T-cell (primary cell): ENCODE measurements at places on chromosomes 4 and X. TPM values are rescaled to one million over a fixed set of nuclear protein-coding genes. Genes with fewer than 3 reads are reported as not detected.

Gene FAM149A
- 0.57 TPM for total RNA-seq

GRCh38 chr4:168039593-168039992, 52.7 kb upstream of the ANXA10 start:
- no peaks in the 10 kb centered on the region for H3K36me3 ChIP-seq
- H3K4me3 ChIP-seq = no peak overlapping the region
- no peak for DNase-seq

DNA sequence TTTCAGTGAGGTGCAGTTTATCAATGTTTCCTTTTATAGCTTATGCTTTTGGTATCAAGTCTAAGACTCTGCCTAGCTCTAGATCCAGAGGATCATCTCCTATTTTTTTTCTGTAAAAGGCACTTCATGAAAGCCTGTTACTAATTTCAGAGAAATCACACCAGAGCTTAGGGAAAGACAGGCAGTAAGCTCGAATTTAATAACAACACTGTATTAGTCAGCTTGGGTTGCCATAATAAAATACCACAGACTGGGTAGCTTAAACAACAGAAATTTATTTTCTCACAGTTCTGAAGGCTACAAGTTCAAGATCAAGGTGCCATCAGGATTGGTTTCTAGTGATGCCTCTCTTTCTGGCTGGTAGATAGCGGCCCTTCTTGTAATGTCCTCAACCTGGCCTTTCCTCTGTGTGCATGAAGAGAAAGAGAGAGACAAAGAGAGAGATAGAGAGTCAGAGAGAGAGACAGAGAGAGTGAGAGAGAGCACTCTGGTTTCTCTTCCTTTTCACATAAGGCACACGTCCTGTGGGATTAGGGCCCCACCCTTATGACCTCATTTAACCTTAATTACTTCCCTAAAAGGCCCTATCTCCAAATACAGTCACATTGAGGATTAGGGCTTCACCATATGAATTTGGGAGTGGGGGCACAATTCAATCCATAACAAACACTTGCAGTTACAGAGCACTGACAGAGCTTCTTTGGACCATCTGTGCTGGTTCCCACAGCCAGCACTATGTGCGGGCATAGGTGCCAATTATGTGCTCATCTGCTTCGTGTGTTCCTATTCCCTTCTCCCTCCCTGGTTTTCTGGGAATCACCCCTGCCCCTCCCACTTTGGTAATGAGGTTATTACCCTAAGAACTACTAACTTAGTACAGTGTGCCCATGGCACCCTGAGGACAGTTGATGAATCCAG, 114.8 kb upstream of the MED14 start:
- DNase-seq = no peak
- H3K27me3 ChIP-seq = no peaks in the 10 kb centered on the region
- H3K4me3 ChIP-seq = no peak overlapping the region
- H3K36me3 ChIP-seq = no peaks in the 10 kb centered on the region
- no peaks in the 10 kb centered on the region for H3K4me1 ChIP-seq

- H3K27me3 ChIP-seq = peaks cover 35% of the 10 kb centered on the region
- no peak overlapping the region for H3K27ac ChIP-seq
- H3K4me1 ChIP-seq = peaks cover 12% of the 10 kb centered on the region
- DNase-seq = no peak
- no peaks in the 10 kb centered on the region for H3K36me3 ChIP-seq
Observed at GRCh38 chr4:107034091-107034995, 1.8 kb downstream of the DKK2 start.

DNA sequence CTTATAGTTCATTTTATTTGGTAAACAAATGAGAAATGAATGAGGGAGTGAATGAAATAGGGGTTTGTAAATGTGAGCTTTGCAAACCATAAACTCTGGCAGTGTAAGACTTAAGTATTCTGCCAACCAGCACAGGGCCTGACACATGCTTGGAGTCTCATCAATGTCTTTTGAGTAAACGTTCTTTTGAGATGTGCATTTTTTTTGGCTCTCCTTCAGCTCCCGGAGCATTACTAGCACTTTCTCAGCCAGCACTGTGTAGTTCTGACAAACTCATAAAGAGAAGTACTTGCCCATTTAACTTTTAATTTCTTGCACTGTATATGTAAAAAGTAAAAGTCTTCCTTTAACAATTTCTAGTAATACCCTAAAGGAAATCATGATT, 245.3 kb downstream of the HS3ST1 start:
- H3K4me3 ChIP-seq = no peak overlapping the region
- no peaks in the 10 kb centered on the region for H3K27me3 ChIP-seq
- H3K36me3 ChIP-seq = no peaks in the 10 kb centered on the region

GRCh38 chr4:111988514-111988913, 156.7 kb upstream of the FAM241A start:
- H3K27ac ChIP-seq = no peak overlapping the region
- no peak overlapping the region for H3K4me3 ChIP-seq
- H3K36me3 ChIP-seq = no peaks in the 10 kb centered on the region

- no peaks in the 10 kb centered on the region for H3K27me3 ChIP-seq
- DNase-seq = no peak
- H3K4me1 ChIP-seq = no peaks in the 10 kb centered on the region
- H3K27ac ChIP-seq = no peak overlapping the region
Observed at GRCh38 chr4:140654495-140654814, 85.7 kb upstream of the UCP1 start.

DNA sequence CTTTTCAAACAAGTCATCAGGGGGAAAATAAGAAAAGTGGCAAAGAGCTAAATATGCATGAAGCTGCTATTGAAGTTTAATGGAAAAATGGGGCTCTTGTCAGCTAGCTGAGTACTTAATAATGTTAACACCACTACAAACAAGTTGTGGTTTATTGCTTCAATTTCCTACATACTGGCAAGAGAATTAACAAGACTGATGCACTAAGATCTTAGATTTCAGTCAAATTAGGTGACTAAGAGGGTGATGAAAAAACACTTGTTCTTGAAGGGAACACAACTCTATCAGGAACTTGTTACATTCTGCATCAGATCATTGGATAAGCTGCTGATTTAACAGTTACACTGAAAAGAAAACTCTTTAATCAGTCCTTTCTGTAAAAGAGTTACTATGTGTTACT, 234.6 kb upstream of the AFF2 start:
- no peak overlapping the region for H3K27ac ChIP-seq
- H3K4me1 ChIP-seq = no peaks in the 10 kb centered on the region
- H3K36me3 ChIP-seq = no peaks in the 10 kb centered on the region

Gene MAOB
- total RNA-seq = not detected

GRCh38 chrX:350534-351323, 32.1 kb upstream of the GTPBP6 start:
- no peak overlapping the region for H3K27ac ChIP-seq
- no peaks in the 10 kb centered on the region for H3K27me3 ChIP-seq
- no peaks in the 10 kb centered on the region for H3K4me1 ChIP-seq
- H3K36me3 ChIP-seq = peaks cover 7% of the 10 kb centered on the region
- no peak for DNase-seq
- H3K4me3 ChIP-seq = no peak overlapping the region

DNA sequence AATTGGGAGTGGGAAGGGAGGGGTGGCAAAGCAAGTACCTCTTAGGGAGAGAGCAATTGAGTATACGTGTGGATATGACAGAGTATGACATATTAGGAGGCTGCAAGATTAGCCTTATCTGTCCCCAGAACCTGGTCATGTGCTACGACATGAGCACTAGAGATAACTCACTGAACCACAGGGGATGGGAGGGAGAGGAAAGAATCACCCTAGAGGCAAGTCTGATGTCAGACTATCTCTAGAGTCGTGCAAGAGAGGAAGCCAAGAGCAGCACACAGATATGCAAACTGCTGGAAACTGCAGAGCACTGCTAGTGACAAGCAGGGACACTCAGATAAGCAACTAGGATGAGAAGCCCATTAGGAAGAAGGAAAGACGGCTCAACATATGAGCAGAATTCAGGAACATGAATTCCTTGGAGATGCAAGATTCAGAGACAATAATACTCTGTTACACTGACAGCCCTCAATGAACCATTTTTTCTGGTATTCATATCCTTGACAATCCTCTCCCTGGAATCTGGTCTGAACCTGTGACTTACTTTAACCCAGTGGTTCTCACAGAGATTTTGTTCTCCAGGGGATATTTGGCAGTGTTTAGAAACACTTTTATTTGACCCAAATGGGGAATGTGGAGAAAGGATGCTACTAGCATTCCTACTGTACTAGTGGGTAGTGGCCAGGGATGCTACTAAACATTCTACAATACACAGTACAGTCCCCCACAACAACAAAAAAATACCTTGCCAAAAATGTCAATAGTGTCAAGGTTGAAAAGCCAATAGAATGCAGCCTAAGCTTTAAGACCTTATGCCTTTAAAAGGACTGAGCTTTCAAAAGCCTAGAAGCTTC, 84.0 kb upstream of the BMP2K start:
- H3K27ac ChIP-seq = no peak overlapping the region
- no peaks in the 10 kb centered on the region for H3K36me3 ChIP-seq
- peaks cover 8% of the 10 kb centered on the region for H3K4me1 ChIP-seq
- H3K27me3 ChIP-seq = no peaks in the 10 kb centered on the region

- no peak for DNase-seq
- no peaks in the 10 kb centered on the region for H3K27me3 ChIP-seq
Observed at GRCh38 chrX:112839856-112840255, 775 bp downstream of the AMOT start.

GRCh38 chr4:23297327-23297726, 592.5 kb downstream of the PPARGC1A start:
- no peaks in the 10 kb centered on the region for H3K27me3 ChIP-seq
- H3K36me3 ChIP-seq = no peaks in the 10 kb centered on the region
- peaks cover under 1% of the 10 kb centered on the region for H3K4me1 ChIP-seq
- no peak overlapping the region for H3K27ac ChIP-seq

DNA sequence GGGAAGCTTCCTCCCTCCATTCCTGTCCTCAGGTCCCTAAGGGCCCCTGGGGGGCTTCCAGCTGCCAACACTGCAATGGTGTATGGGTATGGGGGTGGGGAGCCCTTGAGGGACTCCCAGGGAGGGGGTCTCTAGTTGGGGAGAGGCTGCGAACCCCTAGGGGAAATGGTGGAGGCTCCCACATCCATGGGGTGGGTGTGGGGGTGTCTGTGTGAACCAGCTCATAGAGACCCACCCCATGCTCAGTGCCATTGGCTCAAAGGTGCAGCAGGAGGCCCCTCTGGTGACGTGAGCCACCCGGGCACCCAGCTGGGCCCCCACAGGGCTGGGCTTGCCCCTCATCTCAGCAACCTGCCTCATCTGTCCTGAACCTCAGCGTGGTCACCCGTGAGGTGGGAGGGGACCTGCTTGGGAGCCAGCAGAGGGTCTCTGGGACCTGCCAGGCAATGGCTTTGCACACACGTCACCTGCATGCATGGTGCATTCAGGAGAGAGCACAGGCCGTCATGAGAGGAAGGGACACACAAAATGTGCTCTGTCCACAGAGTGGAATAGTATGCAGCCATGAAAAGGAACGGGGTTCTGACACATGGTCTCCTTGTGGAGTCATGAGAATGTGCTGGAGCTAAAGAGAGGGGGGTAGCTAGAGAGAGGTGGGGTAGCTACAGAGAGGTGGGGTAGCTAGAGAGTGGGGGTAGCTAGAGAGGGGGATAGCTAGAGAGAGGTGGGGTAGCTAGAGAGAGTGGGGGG, 22.7 kb upstream of the PLCXD1 start:
- no peak overlapping the region for H3K27ac ChIP-seq
- no peaks in the 10 kb centered on the region for H3K36me3 ChIP-seq
- H3K4me1 ChIP-seq = no peaks in the 10 kb centered on the region
- no peak overlapping the region for H3K4me3 ChIP-seq
- no peaks in the 10 kb centered on the region for H3K27me3 ChIP-seq

GRCh38 chr4:184389978-184390900, 84.1 kb downstream of the IRF2 start:
- H3K4me1 ChIP-seq = peaks cover 14% of the 10 kb centered on the region
- DNase-seq = no peak
- no peak overlapping the region for H3K27ac ChIP-seq
- peaks cover 32% of the 10 kb centered on the region for H3K36me3 ChIP-seq

- H3K4me1 ChIP-seq = no peaks in the 10 kb centered on the region
- H3K4me3 ChIP-seq = no peak overlapping the region
- H3K27ac ChIP-seq = no peak overlapping the region
- no peaks in the 10 kb centered on the region for H3K27me3 ChIP-seq
- peaks cover 20% of the 10 kb centered on the region for H3K36me3 ChIP-seq
- no peak for DNase-seq
Observed at GRCh38 chr4:119521268-119521667, 107.3 kb downstream of the PDE5A start.
